ENCODE measurements at places on chromosomes 13 and 19. TPM values are rescaled to one million over a fixed set of nuclear protein-coding genes. Genes with fewer than 3 reads are reported as not detected.

Gene HSPB6
- total RNA-seq, result 25.4 TPM

Gene ENOX1
- 17.6 TPM for total RNA-seq

Gene CEACAM20
- total RNA-seq, result not detected

Gene ICAM4
- total RNA-seq, result 2.6 TPM

Gene MYO16
- 5.8 TPM for total RNA-seq

Gene KLK6
- not detected for total RNA-seq

Gene CEACAM6
- total RNA-seq, result 2.2 TPM

All from urinary bladder (tissue), 4 donors.